Hematopoietic multipotent progenitor cell treated with erythropoietin and hydrocortisone succinate and interleukin-3 and kit ligand, for 4 days (in vitro differentiated cells): ENCODE measurements at places on chromosomes 1 and 21.
A peak's percentile ranks its signal among the peaks of the same experiment; 100 is the strongest.

GRCh38 chr1:99533909-99534637 is 111.8 kb upstream of the PALMD start:
- DNase-seq = no peak

GRCh38 chr21:27421654-27422053 is 454.8 kb upstream of the ADAMTS5 start:
- no peak for DNase-seq

DNA sequence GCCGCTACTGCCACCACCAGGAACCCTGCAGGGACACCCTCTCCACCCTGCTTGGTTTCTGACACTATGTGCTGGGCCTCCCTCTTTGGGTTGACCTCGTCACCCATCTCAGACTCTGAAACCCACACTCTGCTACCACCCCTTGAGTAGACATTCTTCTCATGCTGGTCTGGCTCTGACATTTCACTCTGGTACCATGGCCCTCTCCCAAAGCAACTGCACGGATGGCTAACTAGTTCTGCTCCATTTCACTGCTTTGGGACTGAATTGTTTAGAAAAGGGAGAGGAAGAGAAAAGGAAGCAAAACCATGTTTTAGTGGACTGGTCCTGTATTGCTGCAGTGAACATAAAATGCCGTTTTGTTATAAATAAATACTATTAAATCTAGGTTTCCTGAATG is 137.8 kb downstream of the KCNK2 start:
- no peak for DNase-seq

DNA sequence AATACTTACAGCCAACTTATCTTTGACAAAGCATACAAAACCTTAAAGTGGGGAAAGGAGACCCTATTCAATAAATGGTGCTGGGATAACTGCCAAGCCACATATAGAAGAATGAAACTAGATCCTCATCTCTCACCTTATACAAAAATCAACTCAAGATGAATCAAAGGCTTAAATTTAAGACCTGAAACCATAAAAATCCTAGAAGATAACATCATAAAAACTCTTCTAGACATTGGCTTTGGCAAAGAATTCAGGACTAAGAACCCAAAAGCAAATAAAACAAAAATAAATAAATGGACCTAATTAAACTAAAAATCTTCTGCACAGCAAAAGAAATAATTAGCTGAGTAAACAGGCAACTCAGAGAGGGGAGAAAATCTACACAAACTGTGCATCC is 335.6 kb upstream of the PBX1 start:
- DNase-seq = no peak

DNA sequence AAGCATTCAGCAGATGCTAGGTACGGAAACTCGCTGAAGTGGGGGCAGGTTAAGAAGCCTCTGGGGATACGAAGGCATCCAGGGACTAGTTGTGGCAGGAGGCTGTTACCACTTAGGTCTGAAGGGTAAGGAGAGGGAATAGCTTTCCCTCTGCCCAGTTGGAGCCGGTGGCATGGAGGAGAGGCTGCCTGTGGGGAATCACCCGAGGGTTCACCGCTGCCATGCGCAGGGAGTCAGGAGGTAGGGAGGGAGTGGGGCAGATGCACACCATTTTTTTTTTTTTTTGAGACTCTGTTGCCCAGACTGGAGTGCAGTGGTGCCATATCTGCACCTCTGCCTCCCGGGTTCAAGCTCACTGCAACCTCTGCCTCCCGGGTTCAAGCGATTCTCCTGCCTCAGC is 6.1 kb downstream of the PCSK9 start:
- DNase-seq = no peak

DNA sequence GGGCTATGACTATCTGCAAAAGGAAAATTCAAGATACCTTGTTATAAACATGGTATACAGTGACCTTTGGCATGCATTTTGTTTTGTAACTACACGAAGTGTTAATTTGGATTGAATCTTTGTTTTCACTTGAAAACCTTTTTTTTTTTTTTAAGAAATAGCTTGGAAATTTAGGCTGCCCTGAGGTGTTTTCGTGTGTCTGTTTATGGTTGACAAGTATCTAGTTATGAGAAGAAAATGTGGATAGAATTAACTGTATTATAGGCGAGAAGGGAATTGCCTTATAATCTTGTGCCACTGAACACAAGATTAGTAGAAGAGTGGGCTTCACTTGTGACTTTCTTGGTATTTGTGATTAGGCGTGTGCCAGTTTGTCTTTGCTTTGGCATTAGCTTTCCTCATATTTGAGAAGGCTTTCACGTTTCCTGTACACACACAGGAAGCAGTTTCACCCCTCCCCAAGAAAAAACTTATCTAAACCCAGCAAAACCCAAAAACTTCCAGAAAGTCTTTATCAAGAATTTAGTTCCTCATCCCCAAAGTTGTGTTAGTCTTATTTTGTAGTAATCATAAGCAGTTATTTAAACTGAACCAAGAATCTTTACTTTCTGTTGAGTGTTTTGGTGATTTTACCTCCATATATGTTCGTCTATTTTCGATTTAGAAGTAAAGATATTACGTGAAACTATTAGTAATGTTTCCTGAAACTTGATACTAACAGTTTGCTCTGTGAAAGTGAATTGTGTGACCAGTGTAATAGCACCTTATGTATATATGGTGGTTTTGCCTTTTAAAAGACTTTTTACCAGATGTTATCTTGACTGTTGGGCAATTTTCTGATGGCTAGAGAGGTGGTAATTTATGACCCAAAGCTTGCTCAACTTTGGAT is 3.8 kb downstream of the DYRK1A start:
- peak; percentile 90 for DNase-seq

DNA sequence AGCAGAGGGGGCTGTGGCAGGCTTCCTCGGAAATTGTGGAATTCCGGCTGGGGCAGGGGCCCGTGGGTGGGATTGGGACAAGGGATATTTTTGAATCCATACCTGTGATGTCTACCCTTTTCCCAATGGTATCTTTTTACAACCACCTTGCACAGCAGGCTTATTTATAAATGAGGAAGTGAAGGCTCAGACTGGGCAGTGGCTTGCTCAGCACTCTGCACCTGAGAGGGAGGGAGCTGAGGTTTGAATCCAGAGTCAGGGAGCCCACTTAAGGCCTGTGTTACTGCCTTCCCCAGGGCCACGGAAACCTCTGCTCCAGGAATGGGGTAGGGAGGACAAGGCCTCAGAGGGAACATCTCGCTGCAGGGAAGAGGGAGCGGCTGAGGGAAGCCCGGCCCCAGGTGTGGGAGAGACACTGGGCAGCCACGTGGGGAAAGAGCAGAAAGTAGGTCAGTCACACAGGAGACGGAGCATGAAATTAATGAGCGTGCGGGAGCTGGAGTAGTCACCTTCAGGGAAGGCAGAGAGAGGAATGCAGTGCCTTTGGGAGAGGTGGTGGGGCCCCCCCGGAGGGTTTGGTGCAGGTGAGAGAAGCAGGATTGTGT is 35.4 kb upstream of the SCMH1 start:
- DNase-seq = peak; percentile 29

DNA sequence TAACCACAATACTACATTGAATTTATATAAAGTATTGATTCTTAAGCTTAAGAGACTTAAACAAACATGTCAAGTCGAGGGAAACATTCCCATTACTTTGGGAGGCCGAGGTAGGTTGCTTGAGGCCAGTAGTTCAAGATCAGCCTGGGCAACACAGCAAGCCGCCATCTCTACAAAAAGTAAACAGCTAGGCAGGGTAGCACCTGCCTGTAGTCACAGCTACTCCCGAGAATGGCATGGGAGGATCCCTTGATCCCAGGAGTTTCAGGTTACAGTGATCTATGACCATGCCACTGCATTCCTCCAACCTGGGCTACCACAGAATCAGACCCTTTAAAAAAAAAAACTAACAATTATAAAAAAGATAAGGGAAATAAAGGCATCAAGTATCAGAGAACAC is 50.4 kb downstream of the EIF4G3 start:
- no peak for DNase-seq

- no peak for DNase-seq
These were observed 1267.6 kb upstream of the ADGRL2 start for GRCh38 chr1:80533093-80533492.

DNA sequence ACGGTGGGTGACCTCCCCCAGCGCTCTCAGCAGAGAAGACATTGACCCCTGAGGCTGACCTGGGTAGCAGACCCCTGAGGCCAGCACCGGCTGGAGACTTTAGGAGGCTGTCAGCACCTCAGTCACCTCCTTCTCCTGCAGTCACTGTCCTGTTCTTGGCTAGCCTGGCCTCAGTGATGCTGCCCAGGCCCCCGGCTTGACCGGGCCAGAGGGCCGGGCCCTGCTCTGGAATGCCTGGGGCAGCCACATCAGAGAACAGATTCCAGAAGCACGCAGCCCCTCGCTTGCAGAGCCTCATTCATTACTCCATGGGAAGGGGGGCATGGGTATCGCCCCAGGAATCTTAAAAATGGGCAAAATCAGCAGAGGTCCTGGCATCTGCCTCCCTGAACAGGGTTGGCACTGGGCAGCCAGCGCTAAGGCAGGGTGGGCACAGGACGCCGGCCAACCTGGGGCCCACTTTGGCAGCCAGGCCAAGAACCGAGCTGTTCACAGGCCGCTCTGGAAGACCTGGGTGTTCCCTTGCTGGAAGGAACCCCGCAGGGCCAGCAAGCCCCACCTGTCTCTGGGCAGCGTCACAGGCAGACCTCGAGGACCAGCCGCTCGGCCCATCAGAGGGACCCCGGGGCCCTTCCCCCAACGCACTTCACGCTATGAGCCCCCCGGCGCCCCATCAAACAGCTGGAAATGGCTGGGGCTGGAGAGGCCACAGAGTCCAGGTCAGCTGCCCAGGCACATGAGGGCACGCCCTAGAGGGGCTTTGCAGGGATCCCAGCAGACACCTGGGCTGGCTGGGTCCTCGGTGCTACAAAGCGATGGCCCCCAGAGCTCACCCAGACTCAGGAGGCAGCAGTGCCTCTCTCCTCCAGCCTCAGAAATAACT is 45.1 kb downstream of the MEGF6 start:
- no peak for DNase-seq
